ENCODE measurements at places on chromosomes 3 and 15.
A peak's percentile ranks its signal among the peaks of the same experiment; 100 is the strongest.

DNA sequence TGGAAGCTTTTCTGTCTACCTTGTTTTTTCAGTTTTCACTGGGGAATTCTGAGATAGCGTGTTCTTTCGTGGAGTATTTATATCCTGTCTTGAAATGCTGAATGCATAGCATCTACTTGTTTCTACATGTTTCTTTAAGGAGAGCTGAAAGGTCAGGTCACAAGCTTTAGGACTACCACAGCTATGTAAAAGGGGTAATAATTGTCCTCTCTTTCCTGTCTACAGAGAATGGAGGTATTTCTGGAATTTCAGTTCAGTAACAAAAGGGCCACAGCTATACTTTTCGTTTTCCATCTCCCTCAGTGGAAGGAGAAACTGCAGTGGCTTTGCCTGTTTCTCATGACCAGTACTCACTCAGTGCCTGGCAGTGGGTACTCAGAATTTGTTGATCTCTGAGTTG, 4.7 kb downstream of the INAFM2 start:
- no peak for DNase-seq

DNA sequence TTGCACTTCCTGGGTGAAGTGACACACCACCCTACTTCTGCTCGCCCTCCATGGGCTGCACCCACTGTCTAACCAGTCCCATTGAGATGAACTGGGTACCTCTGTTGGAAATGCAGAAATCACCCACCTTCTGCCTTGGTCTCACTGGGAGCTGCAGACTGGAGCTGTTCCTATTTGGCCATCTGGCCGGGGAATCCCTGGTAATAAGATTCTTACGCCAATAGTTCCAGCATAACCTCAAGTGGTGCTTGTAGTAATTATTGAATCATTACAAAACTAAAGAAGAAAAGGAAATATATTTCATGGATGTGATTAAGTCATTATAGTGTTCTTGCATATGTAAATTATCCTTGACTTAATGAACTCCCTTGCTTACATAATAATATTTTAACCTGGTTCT, 841.9 kb downstream of the CADM2 start:
- DNase-seq = no peak

DNA sequence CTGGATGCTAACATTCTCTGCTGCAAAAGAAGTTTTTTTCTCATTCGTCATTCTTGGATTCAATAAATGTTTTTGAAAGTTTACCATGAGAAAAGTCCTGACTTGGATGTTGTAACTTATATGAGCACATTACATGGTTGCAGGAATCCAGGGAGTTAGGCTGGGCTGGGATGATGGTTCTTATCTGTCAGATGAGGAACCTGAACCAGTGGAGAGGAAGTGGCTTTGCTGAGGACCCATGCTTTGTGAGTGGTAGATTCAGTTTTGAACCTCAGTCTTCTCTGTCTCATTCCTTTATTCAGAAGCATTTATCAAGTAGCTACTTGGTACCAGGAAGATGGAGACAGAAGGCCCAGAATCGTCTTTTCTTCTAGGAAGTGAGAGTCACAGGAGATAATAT, 3.7 kb upstream of the GASK1A start:
- DNase-seq = no peak

DNA sequence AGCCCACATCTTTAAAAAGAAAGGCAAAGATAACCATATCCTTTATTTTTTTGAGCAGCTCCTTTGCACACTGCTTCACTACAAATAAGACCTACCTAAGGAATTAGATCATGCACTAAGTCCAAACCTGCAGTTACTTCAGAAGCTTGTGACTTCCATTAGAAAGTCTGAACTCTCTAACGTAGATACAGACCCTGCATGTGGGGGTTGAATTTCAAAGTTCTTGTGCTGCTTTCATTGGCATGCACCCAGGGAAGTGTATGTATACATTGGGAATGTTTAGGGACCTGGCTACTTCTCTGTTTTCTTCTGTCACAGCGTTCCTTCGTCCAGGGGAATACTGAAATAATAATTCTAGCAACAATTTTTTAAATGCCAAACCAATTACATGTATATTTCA, 185.2 kb upstream of the IL12A start:
- no peak for DNase-seq

DNA sequence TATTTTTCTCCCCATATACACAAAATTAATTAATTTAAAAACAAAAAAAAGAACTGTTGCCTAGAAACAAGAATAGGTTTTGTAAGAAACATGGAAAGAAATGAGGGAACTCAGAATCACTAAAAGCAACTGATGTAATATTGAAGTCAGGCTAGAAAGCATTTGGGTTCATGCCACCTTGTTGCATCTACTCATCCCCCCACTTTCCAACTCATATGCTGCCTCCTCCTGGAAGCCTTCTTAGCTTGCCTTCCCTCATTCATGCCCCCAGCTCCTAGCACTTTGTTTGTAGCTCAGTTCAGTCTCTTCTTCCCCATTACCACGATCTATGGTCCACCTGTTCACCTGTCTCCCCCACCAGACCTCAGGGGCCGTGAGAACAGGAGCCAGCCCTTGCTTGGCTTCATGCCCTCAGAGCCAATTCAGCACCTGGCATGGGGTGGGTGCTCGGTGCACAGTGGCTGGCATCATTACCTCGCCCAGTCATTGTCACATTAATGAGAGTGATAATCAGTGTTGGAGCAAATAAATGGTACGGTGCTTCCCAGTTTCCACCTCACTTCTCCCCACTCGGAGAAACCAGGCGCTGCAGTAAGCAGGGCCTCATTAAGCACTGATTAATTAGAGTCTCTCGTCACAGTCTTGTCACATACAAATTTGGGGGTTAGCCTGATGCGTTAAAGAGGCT, 62.4 kb upstream of the SLC6A1 start:
- DNase-seq = no peak

DNA sequence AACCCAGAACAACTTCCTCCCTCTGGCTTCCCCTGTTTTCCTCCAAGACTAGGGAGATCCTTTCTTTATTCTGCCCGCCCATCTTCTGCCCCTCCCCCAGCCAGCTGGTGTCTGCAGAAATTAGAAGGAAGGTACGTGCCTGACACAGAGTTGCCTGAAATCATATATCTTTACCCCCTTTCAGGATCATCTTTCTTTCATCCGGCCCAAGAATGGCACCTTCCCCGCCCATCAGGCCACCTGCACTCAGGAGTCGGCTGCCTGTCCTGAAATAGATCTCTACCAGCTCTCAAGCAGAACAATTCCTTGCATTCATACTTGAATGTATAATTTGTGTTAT, 133.7 kb downstream of the VGLL4 start:
- no peak for DNase-seq

GRCh38 chr15:70783610-70784022, 20.3 kb upstream of the UACA start:
- DNase-seq = no peak

- DNase-seq = no peak
Measured at GRCh38 chr15:72020799-72021198, 97.2 kb downstream of the MYO9A start.

- no peak for DNase-seq
Measured at GRCh38 chr3:39438880-39439279, 28.6 kb upstream of the MOBP start.

DNA sequence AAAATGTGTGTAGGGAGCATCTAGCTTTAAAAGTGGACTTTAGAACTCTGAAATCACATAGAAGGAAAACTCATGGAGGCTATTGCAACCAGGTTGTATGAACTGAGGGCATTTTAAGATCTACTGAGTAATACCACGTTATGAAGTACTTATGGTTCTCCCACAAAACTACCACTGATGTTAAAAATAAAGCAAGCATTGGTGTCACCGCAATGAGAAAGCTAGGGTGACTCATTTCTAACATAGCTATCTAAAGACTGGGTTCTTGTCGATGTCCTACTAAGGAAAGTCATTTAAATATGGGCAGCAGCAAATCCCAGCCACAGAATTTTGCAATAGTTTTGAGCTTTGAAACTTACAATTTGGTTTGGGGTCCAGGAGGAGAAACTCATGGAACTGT, 584.8 kb downstream of the DIPK2A start:
- DNase-seq = no peak

DNA sequence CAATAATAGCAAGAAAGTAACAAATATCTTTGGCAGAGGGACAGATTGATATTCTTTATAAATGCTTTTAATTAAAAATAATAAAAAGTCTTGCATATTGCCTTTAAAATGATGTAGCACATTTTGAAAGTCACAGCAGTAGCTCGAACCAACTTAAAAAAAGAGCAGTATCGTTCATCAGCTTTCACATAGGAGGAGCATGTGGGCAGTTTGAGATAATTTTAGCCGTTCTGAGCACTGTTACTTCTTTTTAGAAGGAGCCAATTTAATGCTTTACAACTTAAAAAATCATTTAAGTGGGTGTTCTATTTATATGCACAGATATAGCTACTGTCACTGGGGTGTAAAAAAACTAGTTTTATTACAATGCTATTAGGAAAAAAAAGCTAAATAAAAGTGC, 622.7 kb upstream of the GBE1 start:
- no peak for DNase-seq

DNA sequence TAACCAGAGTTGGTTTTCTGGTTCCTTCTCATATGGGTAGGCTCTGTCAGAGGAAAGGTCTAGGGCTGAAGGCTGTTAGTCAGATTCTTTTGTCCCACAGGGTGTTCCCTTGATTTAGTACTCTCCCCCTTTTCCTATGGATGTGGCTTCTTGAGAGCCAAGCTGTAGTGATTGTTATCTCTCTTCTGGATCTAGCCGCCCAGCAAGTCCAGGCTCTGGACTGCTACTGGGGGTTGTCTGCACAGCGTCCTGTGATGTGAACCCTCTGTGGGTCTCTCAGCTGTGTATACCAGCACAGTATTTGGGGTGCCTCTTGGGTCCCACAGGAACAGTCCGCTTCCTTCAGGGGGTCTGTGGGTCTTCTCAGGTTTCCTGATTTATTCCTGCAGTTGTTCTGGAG, 70.8 kb downstream of the PPP2R3A start:
- DNase-seq = no peak

GRCh38 chr15:92638291-92638708, 17.3 kb downstream of the FAM174B start:
- peak; percentile 83 for DNase-seq

GRCh38 chr3:46378426-46378942, 7.7 kb downstream of the CCR5 start:
- DNase-seq = no peak

GRCh38 chr15:48418343-48418742, 87.1 kb downstream of the DUT start:
- no peak for DNase-seq

GRCh38 chr15:58462547-58462946, 30.8 kb downstream of the LIPC start:
- no peak for DNase-seq

- DNase-seq = no peak
Measured at GRCh38 chr3:4751029-4751501, 228.2 kb upstream of the BHLHE40 start.

Data from NCI-H1092 (cell line).